ENCODE measurements at places on chromosomes 16 and 17.

DNA sequence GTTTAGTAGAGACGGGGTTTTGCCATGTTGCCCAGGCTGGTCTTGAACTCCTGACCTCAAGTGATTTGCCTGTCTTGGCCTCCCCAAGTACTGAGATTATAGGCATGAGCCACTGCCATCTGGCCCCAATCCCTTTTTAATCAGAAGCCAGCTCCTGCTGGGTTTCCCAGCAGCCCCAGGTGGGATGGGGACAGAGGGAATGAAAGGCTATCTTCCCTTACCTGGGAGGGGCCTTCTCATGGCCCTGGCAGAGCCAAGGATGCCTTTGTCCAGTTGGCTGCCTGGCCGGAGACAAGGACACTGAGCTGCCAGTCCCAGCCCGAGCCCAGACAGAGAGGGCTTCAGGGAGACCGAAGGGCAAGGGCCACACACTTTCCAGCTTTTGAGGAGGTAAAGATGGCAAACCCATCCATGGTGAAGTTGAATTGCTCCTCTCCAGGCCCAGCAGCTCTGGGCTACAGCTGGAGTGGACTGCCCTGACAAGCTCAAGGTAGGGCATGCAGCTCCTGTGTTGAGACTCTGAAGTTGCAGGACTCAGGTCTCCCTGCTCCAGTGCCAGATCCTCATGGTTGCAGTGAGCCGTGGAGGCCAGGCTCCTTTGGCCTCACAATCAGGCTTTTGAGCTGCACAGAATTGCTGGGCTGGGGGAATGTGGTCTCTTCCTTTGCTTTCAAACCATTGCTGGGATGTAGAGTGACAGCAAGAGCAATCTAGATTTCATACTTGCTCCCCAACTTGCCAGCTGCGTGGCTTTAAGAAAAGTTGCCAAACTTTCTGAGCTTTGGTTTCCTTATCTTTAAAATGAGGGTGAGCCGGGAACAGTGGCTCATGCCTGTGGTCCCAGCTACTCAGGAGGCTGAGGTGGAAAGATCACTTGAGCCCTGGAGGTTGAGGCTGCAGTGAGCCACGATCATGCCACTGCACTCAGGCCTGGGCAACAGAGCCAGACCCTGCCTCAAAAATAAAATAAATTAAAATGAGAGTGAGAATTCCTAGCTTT, 44.5 kb upstream of the IL34 start:
- DNase-seq, result no peak

DNA sequence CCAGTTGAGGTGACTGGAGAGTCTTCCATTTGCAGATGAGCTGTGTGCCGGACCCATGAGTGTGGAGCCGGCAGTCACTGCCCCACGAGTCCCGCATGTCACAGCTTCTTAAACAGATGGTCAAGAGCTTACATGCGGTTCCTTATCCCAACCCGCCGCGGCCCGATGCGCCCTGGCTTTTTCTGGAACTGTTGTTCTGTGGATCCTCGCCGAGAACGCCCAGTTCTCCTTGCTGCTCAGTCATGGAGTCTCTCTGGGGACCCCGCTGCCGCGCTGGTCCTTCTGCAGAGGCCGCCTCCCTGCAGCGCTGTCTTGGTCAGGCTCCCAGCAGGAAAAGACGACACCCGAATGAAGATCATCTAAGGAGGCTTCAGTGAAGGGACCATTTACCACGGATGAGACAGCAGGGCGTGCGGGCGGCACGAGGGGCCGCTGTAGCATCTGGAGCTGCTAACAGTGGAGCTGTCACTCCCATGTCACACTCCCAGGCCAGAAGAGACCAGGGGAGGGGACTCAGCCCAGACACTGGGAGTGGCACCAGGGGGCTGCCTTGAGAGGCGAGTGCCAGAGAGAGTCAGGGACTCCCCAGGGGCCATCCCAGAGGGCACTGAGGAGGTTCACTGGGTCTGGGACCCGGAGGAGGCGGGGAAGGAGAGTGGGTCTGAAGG, 10.8 kb upstream of the LGALS3BP start:
- DNase-seq, result no peak

GRCh38 chr17:76156662-76156991, 15.6 kb upstream of the FOXJ1 start:
- DNase-seq, result no peak

DNA sequence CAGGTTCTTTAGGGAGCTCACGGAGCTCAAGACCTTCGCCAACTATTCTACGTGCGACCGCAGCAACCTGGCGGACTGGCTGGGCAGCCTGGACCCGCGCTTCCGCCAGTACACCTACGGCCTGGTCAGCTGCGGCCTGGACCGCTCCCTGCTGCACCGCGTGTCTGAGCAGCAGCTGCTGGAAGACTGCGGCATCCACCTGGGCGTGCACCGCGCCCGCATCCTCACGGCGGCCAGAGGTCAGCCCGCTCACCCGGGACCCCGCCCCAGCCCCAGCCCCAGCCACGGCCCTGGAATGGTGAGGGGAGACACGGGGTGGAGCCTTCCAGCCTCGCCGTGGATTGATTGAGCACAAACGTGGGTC, 13.5 kb downstream of the SARM1 start:
- no peak for DNase-seq

DNA sequence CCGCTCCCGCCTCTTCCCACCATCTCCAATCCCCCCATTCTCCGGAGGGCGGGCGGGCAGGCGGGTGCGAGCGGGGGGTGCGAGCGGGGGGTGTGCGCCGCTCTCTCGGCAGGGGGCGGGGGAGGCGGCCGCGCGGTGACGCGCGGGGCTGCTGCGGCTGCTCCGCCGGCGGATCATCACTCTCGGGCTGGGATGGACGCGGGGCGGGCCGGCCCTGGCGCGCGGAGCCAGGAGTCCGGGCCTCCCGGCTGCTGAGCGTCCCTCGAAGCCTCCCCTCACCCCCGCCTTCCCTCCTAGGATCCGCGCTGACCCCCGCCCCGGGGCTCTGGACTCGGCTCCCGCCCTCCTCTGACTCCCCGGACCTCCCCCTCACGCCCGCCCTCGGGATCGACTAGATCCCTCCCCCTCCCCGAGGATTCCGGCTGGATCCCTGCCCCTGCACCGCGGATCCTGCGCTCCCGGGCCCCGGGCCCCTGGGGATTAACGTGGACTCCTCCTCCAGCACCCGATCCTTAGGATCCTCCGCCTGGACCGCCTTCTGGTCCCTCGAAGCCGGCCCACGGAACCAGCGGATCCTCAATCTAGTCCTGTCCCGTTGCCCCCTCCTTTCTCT, 946 bp upstream of the TMEM256 start:
- DNase-seq, result peak; percentile 53
